Stimulated activated CD4-positive, alpha-beta T cell treated with anti-CD3 and anti-CD28 coated beads, Interleukin-1b, Interleukin-23, amount 100 ng/mL, for 4 hours (primary cell): ENCODE measurements at places on chromosomes 1 and 21.

GRCh38 chr1:183023601-183024316, 539 bp downstream of the LAMC1 start:
- no peak for DNase-seq

DNA sequence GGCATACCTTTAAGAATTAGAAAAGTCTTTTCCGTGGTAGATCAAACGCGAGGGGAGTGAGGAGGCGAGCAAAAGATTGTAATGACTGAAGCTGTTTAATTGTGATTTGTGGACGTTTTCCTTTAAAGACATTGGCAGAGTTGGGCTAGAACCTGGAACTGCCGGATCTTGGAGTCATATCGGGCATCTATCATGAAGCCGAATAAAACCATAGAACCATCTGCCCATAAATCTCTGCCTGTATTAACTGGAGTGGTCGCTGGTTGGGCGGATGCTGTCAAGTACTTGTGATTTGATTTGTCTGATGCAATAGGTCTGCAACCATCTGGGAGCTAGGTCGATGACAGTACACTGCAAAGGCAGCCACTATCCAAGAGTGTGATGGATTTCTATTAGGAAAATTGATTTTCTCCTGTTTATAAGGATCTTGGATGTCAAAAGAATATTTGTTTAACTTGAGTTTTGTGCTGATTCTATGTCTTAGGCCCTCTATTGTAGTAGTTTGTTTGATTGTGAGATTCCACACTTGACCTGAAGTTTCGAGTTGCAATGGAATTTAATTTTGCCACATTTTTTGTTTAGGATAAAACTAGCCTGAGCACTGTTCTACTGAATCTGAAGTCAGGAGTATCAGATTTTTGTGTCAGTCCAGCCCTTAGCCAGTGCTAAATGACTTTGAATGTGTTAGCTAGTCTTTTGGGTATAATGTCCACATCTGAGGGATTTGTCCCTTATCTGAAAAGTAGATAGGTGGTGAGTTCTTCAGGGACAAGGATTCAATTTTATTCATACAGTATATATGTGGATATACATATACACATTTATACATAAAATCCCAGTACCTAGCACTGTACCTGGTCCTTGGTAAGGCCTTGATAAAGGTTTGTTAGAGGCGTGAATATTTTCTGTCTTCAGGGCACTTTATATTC, 1.2 kb downstream of the SARS1 start:
- no peak for DNase-seq

- DNase-seq = no peak
Measured at GRCh38 chr1:17579951-17580939, 40.7 kb downstream of the ARHGEF10L start.

- no peak for DNase-seq
Measured at GRCh38 chr1:46522184-46522968, 29.1 kb downstream of the KNCN start.

GRCh38 chr1:247417831-247418230, 1.9 kb downstream of the NLRP3 start:
- DNase-seq = no peak

DNA sequence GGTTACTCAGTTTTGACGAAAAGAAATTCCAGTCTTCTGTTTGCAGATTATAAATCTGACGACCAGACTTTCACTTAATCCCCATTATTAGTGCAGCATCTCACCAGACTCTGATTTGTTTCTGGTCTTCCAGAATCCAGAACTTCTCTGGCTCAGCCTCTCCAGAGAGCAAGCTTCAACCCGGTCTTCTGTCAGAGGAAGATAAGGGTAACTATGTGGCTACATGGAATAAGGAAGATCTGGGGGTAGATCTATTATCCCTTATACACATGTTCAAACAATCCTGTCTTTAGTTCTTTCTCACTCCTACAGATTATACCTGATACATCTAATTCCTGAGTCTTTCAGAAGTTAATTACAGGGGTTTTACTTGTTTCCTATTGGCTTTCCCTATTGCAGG, 9.9 kb downstream of the PHTF1 start:
- DNase-seq = no peak

DNA sequence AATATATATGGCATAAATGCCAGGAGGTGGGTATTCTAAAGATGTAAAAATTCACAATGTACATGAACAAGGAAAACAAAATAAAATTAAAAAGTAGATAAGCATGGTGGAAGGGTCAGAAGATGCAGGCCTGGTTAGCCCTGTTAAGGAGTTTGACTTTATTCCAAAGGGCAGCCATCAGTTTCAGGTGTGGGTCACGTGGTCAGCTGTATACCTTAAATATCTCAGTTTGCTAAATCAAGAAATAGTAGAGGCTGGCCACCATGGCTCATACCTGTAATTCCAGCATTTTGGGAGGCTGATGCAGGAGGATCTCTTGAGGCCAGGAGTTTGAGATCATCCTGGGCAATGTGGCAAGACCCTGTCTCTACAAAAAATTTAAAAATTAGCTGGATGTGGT, 8.5 kb upstream of the PINK1 start:
- DNase-seq = no peak

DNA sequence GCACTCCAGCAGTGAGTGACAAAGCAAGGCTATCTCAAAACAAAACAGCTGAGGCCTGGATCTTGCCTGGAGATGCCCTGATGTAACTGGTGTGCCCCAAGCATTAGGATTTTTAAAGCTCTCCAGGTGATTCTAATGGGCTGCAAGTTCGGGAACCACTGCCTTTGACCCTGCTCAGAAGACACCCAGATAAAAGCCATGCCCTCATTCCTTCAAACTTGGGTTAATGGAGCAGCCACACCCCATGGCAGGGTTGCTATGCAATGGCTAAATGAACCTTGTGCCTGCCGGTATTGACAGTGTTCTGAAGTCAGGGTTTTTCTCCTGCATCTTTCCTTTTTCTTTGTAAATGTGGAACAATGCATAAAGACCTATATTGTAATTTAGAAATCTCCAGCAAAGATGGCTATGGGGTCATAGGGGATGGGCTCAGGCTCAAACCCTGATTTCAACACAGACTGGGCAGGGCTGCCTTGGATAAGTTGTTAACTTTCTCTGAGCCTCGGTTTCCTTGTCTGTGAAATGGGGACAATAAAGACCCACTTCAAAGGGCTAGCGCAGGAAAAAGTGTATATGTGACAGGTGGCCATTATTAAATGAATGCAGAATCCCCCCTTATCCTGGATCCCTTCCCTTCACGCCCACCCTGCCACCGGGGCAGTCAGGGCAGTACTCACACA, 453 bp downstream of the TFF3 start:
- no peak for DNase-seq

GRCh38 chr1:54699936-54700525, 15.6 kb upstream of the TTC4 start:
- DNase-seq = no peak

- no peak for DNase-seq
Measured at GRCh38 chr1:242743983-242744780, 219.7 kb upstream of the PLD5 start.

DNA sequence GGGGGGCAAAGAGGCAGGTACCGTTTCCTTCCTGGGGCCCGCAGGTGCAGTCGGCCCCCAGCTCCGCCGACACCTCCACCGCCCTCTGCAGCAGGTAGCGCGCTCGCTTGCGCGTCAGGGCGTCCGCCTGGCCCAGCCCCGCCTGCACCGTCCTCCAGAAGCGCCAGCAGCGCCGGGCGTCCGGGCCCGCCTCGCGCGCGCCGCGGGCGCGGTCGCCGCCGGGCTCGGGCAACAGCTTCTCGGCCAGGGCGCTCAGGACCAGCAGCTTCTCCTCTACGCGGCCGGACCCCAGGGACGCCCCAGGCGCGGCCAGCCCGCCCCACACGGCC, 863 bp downstream of the TARBP1 start:
- peak; percentile 60 for DNase-seq

DNA sequence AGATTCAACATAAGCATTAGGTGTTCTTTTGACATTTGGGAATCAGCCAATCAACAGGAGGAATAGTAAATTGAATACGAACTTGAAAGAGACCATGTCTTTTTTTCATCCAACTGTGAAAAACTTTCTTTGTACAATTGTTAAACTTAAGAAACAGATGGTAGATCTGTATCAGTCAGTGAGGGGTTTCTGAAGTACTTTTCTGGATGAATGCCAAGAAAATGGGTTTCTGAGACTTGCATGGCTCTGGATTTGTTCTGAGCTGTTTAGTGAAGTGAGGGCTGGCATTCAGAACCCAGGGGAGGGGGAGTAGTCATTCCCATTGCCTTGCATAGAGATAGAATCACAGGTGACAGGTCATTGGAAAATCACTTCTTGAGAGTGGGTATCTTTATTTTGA, 37.4 kb downstream of the PTPRC start:
- DNase-seq = no peak

DNA sequence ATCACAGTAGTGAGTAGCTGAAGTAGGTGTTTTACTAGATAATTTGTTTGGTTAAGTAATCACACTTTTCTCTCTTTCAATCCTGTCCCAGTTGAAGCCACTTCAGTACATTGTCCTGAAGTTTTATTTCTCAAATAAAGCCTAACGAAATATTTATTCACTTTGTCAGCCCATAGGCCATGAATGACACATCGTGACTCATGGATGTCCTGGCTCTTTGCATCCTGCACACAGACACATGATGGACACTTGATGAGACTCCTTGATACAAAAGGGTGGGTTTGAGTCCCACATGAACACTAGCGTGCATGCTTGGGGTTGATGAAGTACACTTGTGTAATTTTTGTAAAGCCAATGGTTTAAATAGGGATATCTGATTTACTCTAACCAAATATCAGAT, 22.7 kb upstream of the LAMC2 start:
- no peak for DNase-seq

GRCh38 chr1:197277166-197277565, 9.1 kb downstream of the CRB1 start:
- DNase-seq = no peak

DNA sequence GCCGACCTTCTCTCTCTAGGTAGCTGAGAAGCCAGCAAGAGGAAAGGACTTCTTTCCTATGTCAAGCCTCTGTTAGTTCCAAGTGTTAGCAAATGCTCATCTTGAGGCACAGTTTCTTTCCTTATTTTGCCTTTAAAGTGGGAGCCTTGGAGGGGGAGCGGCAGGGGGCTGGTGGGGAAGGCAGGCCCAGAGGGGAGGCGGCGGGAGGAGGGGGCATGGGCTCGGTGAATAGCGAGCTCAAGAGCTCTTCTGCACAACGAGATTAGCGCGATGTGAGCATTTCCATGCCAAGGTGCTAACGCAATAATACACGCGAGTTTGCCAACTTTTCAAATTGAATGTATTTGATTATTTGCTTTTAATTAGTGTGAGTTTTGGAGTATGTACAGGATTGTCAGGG, 372.6 kb downstream of the RPS6KC1 start:
- no peak for DNase-seq

DNA sequence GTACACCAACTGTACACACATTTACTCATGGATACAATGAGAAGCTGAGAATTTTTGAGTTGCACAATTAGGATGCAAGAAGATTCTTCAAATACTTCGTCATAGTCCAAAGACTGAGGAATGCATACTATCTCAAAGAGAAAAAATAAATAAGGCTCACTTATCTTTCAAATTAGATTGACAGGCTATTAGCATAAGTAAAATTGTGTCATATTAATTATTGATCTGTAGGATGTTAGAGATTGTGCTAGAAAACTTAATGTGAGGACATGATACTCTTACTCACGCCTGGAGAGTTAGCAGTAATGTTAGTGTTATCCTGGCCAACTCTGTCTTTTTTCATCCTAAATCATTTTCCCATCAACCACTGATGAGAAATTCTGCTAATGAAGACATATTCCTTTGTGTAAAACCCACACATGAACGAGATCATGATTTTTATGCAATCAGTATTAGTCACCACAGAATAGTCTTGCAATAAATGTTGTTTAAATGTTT, 659.0 kb downstream of the LTN1 start:
- DNase-seq = no peak

- no peak for DNase-seq
Measured at GRCh38 chr1:90391126-90391525, 326.0 kb downstream of the BARHL2 start.

DNA sequence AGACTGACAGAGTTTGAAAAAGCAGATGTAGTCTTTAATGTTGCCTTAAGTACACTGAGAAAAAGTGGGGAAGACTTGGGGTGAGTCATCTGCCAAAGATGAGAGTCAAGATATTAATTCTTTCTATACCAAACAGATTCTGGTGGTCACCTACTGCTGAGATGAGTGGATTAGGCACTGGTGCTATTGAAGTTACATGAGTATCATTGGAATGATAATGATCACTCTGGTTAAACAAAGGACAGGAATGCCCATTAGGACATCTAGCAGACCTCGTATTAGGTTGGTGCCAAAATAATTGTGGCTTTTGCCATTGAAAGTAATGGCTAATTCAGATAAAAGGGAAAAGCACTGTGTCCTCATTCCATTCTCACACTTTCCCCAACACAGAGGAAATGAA, 1588.9 kb downstream of the KCNT2 start:
- DNase-seq = no peak

GRCh38 chr21:45264146-45264911, 23.4 kb downstream of the POFUT2 start:
- DNase-seq = no peak

DNA sequence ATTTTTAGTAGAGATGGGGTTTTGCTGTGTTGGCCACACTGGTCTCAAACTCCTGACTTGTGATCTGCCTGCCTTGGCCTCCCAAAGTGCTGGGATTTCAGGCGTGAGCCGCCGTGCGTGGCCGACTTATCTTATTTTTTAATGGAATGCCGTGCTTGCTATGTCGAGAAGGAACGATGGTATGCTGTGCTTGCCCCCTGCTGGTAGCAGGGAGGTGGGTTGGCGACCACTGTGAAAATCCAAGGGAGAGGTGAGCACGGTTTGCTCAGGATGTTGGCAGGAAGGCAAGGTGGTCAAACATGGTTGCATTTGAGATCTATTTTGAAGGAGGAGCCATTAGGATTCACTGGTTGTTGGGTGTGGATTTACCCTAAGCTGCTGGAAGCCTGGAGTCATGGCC, 45.8 kb upstream of the RCC2 start:
- DNase-seq = no peak

DNA sequence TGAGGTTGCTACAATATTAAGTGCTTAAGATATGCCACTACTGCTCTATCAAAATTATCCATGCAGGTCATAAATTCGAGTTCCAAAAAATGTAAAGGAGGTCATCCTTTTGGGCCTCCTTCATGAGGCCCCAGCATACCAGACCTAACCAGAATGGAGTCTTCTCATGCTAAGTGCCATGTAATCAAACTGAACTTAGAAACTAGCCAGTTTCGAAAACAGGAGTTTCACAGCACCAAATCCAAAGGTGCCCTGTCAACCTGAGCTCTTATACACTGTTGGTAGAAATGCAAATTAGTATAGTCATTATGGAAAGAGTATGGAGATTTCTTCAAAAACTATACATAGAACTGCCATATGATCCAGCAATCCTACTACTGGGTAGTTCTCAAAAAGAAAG, 320.5 kb downstream of the ST6GALNAC3 start:
- no peak for DNase-seq

GRCh38 chr1:178451529-178451928, 45.2 kb downstream of the CLEC20A start:
- DNase-seq = no peak

DNA sequence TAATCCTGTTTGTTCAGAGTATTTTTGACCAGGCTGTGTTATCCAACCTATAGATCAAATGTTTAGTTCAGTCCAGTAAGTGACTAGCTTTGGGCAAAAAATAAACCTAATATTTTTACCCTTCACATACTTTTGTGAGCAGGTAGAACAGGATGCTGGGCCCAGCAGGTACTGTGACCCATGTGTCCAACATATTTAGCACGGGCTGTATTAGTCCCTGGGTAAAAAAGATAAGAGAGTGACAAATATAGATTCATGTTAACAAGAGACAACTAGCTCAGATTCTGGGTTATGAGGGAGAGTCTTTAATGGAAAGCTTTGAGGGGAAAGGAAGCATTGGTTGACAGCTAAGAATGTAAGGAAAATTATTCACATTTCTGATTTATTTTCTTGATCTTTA, 43.1 kb downstream of the OLFM3 start:
- no peak for DNase-seq

- no peak for DNase-seq
Measured at GRCh38 chr1:200314085-200314750, 95.6 kb downstream of the ZNF281 start.
